Hematopoietic multipotent progenitor cell treated with erythropoietin and hydrocortisone succinate and interleukin-3 and kit ligand, for 6 days (in vitro differentiated cells): ENCODE measurements at places on chromosomes 2 and 18.

DNA sequence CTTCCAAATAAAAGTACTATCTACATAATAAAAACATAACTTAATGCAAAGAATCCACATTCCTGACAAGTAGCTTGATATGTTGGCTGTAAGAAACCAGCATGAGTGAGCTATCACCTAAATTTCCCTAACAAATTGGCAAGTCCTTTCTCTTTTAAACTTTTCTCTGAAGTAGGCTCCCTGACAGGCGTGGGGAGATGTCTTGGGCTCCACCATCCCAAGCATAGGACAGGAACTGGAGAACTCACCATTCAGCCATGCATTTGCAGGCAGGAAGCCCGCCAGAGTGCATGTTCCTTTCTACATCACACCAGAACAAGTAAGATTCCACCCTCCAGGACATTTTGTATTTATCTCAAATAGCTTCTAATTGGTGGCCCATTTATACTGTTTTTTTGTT is 921.9 kb upstream of the CELF4 start:
- no peak for DNase-seq

DNA sequence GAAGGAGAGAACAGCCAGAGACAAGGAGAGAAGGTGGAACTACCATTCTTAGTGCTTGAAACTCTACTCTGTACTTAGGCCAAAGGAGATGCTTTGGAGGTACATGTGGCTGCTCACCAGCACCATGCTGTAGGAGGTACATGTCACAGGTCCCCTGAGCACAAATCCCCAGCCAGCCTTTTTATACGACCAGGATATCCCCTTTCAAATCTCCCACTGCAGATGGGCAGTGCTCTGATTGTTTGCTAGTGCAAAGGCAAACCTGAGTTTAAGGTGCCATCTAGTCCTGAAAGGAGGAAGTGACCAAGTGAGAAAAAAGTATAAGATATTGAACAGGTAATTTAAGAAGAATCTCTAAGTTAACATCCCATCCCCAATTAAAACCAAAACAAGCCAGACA is 17.1 kb upstream of the TTC21B start:
- no peak for DNase-seq

GRCh38 chr2:165745916-165746315 is 48.1 kb downstream of the GALNT3 start:
- DNase-seq, result no peak

- DNase-seq, result peak; percentile 12
Measured at GRCh38 chr2:132448771-132449170, 32.2 kb downstream of the GPR39 start.

- peak; percentile 46 for DNase-seq
Measured at GRCh38 chr18:54240629-54241107, 16.2 kb upstream of the MBD2 start.

- DNase-seq, result peak; percentile 46
Measured at GRCh38 chr18:35122586-35123224, 81.5 kb downstream of the MAPRE2 start.

DNA sequence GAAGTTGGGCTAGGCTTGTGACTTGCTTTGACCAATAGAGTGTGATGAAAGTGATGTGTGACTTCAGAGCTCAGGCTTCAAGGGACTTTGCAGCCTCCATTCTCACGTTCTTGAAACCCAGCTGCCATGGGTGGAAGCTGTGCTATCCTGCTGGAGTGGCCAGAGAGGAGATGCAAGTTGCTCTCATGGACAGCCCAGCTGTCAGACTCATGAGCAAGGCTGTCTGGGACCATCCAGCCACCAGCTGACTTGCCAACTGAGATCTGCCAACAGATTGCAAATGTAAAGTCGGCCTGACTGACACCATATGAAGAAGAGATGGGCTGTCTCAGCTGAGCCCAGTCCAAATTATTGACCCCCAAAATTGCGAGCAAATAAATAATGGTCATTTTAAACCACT is 226.4 kb upstream of the CXCR4 start:
- no peak for DNase-seq

DNA sequence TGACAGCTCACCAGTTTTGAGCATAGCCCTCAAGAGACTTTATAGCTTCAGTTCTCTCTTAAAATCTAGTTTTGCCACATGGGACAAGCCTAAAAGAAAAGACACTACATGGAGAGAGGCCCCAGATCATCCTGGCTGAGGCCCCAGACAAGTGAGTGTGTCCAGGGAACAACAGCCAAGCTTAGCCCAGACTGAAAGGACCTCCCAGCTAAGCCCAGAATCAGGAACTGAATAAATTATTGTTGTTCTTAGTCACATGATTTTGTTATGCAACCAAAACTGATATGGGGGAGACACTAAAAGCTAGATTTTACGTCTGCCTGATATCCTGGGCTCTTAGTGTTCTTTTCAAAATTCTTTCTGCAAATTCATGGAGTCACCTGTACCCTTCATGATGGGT is 29.3 kb upstream of the LBH start:
- DNase-seq, result no peak

- peak; percentile 71 for DNase-seq
Measured at GRCh38 chr2:11292464-11293255, 51.8 kb downstream of the ROCK2 start.

- DNase-seq, result no peak
Measured at GRCh38 chr2:86062043-86062442, 43.6 kb downstream of the POLR1A start.

DNA sequence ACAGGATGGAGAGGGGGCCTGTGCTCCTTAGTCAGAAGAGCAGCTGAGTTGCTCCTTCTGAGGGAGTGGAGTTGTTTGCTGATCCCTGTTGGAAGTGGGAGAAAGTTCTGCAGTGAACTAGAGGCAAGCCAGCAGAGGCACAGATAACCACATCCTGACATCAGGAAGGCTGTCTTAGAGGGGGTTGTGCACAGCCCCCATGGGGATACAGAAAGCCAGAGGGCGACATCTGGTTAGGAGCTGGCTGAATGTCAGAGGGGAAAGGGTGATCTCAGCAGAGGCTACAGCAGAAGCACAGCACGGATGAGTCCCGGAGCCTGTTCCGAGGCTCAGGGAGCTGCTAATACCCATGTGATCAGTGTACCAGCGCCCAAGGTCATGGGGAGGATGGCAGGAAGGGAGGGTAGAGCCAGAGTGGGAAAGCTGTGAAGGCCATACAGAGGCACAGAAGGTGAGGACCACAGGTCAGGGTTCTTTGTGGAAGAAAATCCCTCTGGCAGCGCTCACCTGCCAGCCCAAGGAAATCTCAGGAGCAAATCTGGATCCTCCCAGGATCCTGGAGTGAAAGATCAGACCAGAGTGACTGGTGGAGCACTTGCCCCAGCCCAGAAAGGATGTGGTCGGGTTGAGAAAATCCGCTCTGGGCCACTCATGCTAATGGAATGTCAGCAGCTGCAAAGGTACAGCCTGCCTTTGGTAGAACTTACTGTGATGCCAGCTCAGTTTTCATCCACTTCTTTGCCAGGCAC is 111.8 kb downstream of the STPG4 start:
- no peak for DNase-seq

GRCh38 chr2:145729481-145729880 is 1209.6 kb upstream of the ZEB2 start:
- no peak for DNase-seq

DNA sequence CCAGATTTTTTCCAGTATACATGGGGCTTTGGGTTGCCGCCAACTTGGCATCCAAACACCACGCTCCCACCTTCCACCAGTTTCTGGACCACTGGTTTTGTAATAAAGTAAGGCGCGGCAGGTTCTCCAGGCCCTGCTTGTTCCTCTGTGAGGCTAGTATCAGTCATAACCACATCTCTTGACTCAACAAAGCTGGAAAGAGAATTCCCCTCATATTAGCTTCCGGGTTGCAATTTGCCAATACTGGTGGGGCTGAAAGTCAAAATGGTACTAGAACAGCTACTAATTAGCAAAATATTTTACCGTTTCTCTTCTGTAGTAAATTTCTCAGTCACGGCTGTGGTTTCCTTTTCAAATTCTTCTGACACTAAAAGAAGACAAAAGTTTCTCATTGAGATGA is 25.0 kb downstream of the TTN start:
- no peak for DNase-seq

- no peak for DNase-seq
Measured at GRCh38 chr18:28455971-28456370, 279.0 kb upstream of the CDH2 start.

DNA sequence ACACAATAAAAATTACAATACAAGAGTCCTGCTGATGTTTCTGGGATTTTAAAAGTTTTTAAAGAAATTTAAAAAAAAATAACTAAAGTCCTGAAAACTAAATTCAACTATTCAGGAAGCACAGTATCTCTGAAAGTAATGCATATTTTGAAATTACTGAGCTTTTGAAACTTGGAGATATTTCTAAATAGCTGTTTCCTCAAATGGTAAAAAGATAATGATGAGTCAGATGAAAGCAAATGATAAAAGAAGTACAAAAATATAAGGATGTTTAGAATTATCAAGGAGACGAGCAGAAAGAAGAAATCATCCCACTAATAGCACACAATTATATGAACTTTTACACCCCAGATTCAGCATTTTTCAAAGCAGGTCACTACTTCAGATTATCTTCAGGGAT is 90.2 kb upstream of the SLC25A52 start:
- peak; percentile 29 for DNase-seq

DNA sequence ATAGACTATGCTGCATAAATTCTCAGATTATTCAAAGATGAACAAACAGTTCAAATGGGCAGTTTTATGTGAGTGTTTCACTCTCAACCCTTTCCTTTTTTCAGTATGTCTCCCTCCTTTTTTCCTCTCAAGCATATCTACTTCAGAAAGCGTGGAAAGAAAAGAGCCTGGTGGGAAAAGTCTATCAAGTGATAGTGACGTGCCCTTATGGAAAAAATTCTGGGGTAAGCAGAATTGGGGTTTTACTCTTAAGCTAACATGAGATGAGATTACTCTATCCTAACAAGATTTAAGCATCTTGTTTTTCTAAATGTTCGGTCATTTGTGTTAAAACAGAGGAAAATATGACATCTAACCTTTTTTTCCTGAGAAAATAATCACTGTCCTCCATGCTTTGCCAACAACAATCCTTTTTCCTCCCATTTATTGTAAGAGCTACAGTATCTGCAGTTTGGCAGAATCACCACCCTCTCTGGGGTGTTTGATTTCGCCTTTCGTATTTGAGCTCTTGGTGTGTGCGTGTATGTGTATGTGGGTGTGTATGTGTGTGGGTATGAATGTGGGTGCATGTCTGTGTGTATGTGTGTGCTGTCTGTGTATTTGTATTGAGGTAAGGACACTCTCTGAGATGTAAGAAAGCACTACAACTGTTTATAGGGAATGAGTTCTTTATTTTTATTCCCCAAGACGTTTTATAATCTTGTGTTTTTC is 143.9 kb upstream of the L3MBTL4 start:
- DNase-seq, result no peak

DNA sequence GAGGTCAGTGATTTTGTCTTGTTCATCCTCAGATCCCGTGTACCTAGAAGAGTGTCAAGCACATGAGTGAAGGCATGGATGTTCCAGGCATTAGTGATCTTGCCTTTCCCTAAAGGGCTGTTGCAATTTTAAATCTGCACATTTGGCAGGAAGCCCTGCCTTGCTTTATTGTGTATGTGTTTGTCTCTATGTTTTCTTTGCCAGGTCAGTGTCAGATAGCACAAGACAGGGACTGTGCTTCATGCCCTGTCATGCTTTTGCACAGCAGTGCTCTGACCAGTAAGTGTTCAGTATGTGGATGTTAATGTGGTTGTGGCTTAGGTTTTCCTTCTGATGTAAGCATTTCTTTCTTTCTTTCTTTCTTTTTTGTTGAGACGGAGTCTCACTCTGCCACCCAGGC is 131.5 kb downstream of the RGPD3 start:
- no peak for DNase-seq

- no peak for DNase-seq
Measured at GRCh38 chr2:1621501-1621900, 122.8 kb downstream of the PXDN start.

DNA sequence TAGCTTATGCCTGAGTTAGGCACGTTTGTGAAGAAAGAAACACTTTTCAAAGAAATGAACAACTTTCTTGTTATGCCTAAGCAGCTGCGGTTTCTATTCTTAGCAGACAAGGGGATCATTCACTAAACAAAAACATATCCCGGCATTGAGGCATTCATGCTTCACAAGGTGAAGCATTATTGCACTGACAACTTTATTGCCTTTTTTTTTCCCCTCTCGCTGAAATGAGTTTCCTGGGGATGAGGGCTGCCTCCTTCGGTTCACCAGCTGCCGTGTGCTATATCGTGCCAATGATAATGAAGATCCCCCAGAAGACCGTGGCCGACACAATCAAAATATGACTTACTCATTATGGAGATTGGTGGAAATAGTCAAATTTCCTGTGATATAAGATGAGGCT is 288.2 kb upstream of the ST6GAL2 start:
- no peak for DNase-seq

- peak; percentile 69 for DNase-seq
Measured at GRCh38 chr18:70931942-70932814, 643.3 kb downstream of the SOCS6 start.

DNA sequence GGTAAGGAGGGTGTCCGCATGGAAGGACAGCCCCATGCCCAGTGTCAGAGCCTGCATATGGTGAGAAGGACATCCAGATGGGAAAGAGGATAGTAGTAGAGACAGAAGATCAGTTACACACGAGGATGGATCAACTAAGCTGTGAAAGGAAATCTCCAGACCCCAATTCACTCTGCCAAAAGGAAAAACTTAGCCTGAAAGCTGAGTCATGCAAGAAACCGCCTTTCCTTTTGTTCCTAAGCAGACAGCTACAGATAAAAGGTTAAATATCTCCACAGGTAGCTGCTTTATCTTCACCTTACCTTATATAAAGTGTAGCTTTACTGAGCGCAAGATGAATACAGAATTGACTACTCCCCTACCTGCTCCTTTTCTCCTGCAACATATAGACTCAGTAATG is 67.3 kb upstream of the LGALSL start:
- DNase-seq, result no peak

DNA sequence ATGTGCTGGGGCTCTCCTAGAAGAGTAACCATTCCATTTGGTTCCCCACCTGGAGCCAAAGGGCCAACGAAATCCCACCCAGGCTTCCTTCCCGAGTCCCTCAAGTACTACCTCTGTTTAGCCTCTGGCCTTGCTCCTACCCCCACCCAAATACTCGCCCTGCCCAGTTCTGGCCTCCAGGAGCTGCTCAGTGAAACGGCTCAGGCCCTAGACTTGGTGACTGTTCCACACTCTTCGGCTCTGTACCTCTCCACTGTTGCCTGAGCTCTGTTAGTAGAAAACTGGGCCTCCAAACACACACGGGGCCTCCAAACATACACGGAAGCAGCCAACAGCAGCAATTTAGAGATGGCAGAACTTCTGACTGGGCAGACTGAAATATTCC is 4.2 kb downstream of the OTX1 start:
- peak; percentile 24 for DNase-seq

DNA sequence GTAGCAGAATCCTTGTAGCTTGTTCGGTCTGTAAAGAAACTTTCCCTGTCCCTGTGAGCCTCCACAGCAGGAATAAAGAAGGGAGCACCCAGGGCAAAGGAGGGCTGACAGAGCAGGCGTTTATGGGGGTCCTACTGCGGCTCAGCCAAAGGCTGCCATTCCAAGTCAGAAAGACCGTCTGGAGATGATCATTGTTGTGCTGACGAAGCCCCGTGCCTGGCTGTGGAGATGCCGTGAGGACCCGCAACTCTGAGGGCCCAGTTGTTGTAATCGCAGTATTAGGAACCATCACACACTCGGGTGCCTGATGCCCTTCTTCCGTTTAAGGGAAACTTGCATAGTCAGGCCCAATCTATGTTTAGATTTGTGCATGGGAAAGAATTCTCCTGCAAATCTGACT is 16.9 kb upstream of the VWA3B start:
- no peak for DNase-seq
